Nephron progenitor cell (in vitro differentiated cells): ENCODE measurements at places on chromosomes 2 and 18.

DNA sequence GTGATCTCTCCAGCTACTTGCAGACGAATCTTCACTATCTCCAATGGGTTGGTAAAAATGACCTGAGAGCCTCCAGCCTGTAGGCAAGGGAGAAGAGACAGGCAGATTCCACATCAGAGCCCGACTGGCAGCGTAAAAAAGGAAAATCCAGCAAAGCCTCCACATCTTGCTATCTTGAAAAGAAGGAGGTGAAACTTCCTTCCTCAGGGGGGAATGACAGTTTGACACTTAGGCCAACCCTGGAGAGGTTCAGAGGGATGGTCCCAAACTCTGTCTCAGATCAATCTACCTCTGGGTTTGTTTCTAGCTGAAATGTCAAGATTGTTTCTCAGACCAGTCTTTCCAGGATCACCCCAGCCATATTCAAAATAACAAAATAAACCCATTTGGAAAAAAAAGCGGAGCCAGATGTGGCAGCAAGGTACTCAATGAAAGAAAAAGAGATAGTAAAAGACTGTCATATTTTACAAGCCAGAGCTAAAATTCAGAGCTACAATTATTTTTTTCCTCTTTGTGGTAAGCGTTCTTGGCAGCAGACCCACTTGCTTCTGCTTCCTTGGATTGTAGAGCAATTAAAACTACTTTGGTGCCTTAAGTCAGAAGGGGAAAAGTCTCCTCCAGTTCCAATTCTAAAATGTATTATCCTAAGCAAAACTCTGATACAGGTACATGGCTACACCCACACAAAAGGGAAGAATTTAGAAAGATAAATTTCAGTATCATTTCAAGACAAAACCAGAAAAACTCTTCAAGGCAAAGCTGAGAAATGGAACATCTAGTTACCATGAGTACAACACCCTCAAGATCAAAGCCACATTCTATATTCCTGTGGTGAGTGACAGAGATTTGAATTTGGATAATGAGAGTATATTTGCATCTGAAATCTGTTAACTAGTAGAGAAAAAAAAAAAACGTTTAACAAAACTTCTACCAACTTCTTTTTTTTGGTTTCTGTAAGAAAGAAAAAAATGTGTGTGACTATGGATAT is 100.1 kb downstream of the SLC25A12 start:
- no peak for DNase-seq

DNA sequence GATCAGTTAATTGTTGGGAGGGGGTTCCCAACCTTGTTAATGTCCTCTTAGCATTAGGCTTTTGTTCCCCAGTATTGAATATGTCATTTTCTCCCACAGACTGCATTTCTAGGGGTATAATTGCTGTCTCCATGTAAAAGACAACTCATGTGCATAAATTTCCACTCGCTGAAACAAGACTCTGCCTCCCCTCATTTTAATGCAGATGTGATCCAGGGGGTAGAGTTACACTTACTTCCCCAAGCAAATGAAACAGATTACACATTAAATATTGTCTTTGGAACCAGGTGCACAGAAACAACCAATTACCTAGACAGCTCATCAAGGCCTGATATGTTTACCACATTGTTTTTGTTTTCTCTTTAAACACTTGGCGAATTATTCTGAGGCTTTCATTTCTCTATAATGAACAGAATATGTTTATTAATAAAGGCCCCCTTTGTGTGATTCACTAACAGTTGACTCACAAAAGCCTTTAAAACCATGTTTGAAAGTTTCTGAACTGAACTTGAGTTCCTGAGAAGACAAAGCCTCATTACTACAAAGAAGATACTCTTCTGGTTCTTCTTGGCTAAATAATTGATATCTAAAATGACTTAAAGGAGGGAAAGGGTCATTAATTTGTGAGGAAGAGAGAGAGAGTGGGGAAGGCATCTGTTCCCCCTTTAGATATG is 15.0 kb upstream of the ACVR1 start:
- DNase-seq, result no peak

GRCh38 chr18:79982736-79983135 is 5.6 kb downstream of the TXNL4A start:
- no peak for DNase-seq

- no peak for DNase-seq
Measured at GRCh38 chr2:112092286-112093041, 37.4 kb downstream of the TMEM87B start.

- DNase-seq, result no peak
Measured at GRCh38 chr18:49168281-49168985, 217.7 kb upstream of the SMAD7 start.

DNA sequence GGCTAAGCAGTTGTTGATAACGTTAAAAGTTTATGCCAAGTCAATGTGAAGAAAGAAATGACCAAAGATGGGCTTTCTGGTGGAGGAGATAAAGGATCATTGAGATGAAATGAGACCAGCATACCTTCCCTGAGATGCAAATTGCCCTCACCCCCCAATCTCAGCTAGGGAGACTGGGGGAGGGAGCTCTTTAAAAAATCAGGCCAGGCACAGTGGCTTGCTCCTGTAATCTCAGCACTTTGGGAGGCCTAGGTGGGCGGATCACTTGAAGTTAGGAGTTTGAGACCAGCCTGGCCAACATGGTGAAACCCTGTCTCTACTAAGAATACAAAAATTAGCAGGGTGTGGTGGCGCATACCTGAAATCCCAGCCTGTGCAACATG is 30.9 kb upstream of the KCMF1 start:
- no peak for DNase-seq

DNA sequence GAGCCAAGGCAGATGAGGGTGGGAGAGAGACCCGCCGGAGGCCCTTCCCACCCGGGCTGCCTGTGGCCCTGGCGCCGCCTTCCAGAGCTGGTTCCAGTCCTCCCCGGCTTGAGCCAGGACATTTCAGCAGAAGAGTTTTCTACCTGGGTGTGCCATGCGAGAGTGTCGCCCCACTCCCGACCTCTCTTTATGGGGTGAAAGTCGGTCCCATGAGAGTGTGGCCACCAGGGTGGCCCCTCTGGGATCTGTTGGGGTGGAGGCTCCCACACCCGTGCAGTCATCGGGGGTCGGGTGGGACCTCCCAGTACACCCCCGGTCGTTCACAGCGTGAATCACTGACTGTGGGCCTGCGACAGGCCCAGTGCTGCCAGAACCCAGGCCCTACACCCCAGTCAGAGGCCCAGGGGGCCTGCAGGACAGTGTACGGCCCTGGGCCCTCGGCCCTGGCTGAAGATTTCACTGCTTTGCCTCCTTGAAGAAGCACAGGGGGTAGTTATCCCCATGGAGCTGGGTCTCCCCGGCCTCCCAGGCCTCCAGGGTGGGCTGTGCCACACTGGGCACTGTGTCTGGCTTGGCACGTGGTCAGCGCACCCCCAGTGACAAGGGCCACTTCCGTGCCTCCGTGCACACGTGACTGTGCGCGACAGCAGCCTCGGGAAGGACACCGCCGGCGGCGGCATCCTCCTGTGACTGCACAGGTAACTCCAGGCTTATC is 5.9 kb downstream of the NFATC1 start:
- DNase-seq, result peak; percentile 9

DNA sequence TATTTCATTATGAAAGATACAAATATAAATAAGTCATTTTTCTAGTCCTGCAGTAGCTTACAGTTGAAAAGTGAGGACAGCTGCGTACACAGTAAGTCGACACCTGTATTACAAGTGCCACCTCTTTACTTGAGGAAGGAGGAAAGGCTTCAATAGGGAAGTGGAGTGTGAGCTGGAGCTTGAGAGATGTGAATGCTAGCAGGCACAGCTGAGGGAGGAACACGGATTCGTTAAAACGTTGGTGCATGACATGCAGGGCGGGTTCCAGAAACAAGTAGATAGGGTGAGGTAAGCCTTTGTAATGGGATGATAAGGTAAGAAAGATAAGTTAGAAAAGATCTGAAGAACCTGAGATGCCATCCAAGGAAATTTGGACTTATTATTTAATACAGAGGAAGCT is 98.1 kb upstream of the CSRNP3 start:
- no peak for DNase-seq

GRCh38 chr2:235234736-235235135 is 259.1 kb upstream of the AGAP1 start:
- DNase-seq, result no peak

GRCh38 chr2:157312866-157313486 is 12.6 kb downstream of the ERMN start:
- no peak for DNase-seq

GRCh38 chr2:54551123-54551756 is 95.1 kb downstream of the SPTBN1 start:
- no peak for DNase-seq

DNA sequence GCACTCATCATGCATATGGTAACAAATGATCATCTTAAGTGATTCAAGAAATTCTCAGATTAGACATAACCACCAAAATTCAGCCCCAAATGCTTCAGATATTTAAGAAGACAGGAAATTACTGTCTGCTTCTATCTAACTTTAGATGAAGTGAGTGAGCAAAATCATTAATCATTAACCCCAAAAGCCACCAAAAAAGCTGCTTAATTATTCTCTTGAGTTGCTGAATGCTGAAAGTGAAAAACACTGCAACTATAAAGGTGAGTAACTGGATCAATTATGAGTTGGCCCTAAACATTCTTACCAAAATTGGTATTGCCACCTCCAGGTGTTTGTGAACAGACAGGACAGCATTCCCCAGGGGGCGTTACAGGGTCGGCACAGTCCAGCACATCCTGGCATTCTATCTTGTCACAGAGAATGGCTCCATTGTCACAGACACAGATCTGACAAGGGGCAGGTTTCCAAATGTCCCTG is 69.6 kb downstream of the COL5A2 start:
- peak; percentile 9 for DNase-seq

GRCh38 chr18:48676756-48677368 is 138.0 kb downstream of the CTIF start:
- DNase-seq, result peak; percentile 92

DNA sequence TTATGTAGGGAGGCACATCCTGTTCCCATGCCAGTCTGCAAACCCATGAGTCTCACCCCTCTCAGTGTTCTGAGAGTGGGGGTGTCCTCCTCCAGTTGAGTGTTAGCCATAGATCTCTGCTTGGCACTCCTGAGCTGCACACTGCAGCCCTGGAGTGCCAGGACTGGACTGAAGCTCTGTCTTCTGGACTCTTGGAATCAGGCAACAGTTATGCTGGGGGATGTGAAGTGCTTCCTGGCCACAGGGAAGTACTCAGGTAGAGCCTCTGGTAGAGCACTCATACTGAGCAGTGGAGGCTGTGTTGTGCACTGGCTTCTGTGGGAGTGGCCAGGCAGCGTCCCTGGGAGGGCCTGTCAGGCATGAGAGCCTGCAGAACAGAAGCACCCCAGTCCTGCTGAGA is 43.0 kb downstream of the SERPINB7 start:
- DNase-seq, result no peak

DNA sequence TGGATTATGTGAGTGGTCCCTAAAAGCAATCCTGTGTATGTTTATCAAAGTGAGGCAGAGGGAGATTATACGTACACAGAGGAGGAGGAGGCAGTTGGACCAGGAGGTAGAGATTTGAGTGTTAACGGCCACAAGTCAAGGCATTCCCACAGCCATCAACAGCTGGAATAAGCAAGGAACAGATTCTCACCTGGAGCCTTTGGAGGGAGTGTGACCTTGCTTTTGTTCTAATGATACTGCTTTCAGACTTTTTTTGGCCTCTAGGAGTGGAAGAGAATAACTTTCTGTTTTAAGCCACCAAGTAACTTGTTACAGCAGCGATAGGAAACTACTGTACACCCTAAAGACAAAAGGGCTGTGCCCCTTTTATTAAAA is 18.1 kb downstream of the LCLAT1 start:
- no peak for DNase-seq

- no peak for DNase-seq
Measured at GRCh38 chr2:202361108-202361507, 15.0 kb upstream of the BMPR2 start.

DNA sequence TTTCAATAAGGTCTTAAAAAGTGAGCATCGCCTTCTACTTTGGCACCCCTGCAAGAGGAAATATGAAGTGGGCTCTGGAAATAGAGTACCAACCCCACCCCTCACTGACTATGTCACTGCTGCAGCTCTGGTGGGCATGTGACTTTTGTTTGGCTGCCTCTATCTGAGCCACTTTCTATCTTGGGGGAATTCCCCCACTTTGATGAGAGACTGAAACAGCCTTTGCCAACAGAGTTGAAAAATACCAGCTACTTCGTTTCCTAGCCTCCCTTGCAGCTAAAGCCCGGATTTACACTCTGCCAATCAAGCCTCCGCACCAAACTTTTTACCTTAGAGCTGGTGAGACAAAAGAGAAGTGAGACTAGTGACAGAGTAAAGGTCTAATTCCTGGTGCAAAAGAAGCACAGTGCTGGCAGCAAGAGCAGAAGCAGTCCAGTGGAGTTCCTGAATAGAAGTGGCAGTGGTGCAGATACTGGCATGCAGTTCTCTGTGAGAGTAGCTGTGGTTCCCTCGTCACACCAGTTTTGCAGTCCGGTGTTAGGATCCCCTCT is 12.0 kb upstream of the GALNT14 start:
- DNase-seq, result no peak

- no peak for DNase-seq
Measured at GRCh38 chr2:97726261-97727064, 13.1 kb downstream of the ZAP70 start.

GRCh38 chr2:151819920-151820319 is 8.3 kb downstream of the ARL5A start:
- no peak for DNase-seq

DNA sequence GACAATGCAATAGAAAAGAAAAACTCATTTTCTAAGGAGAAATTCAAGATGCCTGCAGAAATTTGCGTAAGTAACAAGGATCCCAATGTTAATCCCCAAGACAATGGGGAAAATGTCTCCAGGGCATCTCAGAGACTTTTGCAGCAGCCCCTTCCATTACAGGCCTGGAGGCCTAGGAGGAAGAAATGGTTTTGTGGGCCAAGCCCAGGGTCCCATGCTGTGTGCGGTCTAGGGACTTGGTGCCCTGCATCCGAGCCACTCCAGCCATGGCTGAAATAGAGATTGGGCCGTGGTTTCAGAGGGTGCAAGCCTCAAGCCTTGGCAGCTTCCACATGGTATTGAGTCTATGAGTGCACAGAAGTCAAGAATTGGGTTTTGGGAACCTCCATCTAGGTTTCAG is 103.9 kb upstream of the ACVR1 start:
- no peak for DNase-seq

DNA sequence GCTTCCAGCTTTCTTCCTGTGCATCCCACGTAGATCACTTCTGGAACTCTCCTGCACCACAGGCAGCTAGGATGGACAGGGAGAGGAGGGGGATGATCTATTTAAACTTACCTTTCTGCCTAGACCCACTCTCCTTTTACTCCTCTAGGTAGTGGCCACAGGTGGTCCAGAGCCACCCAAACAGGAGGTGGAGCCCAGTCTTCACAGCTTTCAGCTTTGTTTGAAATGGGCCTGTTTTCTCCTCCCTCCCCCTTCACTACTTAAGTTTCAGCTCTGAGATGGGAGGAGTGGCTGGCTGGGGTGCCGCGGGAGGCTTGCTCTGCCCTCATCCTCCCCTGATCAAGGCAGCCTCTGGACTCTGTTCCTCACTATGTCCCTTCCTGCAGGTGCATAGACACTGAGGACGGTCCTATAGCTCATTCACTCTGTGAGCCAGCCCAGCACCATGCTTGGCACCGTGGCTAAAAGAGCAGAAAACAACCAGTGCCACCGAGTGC is 12.6 kb upstream of the CELF4 start:
- no peak for DNase-seq

- no peak for DNase-seq
Measured at GRCh38 chr18:49061991-49062831, 111.4 kb upstream of the SMAD7 start.
